Nephron progenitor cell (in vitro differentiated cells): ENCODE measurements at places on chromosomes 13 and 19.

DNA sequence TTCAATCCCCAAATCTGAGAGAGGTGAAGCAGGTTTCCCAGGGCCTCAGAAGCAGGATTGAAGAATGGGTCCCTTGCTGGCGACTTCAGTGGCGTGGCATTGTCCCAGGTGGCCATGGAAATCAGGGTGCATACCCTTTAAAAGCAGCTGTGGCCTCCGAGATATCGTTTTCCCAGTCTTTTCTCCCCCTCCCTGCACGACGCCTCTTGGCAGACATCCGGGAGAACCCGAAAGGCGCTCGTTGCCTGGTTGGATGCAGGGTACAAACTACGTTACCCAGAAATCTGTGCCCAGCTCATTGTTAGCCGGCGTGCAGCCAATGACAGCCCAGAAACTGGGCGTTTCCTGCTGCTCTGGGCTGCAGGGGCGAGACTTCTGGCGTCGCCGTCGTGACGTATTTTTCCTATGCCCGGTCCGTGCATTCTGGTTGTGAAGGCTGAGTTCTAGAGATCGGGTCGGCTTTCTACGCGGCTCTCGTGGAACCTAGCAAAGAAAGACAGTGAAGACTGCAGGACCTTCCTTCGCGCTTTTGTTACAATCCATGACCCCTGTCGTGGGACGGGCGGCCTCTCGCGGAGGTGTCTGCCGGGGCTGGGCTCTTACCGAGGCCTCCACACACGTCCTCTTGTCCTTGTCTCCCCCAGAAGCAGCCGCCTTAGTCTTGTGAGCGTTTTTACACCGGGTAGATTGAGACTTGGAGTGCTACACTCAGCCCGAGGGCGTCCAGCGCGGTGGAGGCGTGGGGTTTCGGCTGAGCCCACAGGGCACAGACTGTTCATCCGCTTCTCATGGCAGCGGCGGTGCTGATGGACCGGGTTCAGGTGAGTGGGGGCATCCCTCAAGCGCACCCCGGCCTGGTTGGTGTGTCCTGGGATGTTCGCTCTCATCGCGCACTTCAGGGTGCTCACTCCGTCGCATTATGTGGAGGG is at the start of gene ZNF304:
Gene ZNF304, plus strand, starts transcription at position 395 of the 929 bp plus-strand sequence. Its CDS starts 394 bp downstream, at position 789.
- H3K27ac ChIP-seq: peak within 1 kb of the TSS; percentile 92
- H3K27me3 ChIP-seq: peaks cover 28% of the 10 kb centered on the region

- no peak overlapping the region for H3K4me3 ChIP-seq
Observed at GRCh38 chr13:33582121-33582520, 235.8 kb upstream of the RFC3 start.

DNA sequence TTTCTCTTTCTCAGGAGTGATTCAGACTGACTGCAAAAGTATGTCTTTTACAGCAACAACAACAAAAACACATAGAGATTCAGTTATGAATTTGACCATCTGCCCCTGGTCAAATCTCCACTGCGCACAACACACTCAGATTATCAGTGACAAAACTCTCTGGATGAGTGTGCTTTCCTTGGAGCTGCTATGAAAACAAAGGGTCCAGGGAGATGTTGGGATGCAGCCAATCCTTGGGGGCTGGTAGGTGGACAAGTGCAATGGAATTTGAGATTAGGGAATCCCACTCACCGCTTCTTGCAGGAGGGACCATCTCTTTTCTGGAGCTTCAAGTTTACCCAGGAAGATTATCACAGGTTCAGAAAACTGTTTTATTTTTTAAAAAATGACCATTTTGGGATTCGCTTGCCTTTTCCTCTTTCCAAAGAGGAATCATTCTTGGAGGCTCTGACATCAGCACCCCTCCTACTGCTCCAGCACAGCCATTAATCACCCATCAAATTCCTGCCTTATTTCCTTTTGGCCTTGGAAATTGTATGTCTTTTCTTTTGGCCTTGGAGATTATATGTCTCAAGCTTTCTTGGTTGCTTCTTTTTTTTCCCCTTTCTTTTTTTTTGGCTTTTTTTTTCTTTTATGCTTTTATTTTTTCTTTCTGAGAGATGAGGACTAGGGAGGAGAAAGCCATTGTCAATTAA is 311.8 kb downstream of the TSHZ3 start:
- H3K36me3 ChIP-seq: no peaks in the 10 kb centered on the region
- H3K27ac ChIP-seq: no peak overlapping the region

GRCh38 chr19:17467471-17468301 is 2.6 kb upstream of the SLC27A1 start:
- peak overlapping the region; percentile 93 for H3K4me3 ChIP-seq
- peaks cover 51% of the 10 kb centered on the region for H3K4me1 ChIP-seq
- H3K27ac ChIP-seq: no peak overlapping the region
- H3K36me3 ChIP-seq: no peaks in the 10 kb centered on the region
- H3K27me3 ChIP-seq: peaks cover 27% of the 10 kb centered on the region

DNA sequence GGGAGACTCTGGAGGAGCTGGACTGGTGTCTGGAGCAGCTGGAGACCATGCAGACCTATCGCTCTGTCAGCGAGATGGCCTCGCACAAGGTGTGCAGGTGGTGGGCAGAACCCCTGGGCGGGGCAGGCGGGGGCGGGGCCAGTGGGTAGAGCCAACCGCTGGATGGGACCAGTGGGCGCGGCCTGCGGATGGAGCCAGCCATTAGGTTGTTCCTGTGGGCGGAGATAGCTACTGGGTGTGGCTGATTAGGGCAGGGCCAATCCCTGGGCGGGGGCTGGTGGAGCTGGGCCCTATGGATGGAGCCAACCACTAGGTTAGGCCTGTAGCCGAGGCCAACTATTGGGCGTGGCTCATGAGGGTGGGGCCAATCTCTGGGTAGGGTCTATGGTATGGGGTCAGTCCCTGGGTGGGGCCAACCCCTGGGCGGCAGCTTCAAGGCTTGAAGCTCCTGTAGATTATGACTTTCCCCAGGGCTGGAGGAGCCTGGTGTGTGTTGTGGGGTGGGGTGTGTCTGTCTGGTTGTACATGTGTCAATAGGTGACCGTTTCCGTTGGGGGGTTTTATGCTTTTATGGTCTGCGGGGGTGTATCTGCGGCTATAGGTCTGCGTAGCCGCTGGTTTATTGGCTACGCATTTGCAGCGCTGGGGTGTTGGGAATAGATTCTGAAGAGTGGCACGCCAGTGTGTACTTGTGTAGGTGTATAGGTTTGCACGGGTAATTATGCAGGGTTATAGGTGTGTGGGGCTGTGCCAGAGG is 30.7 kb downstream of the PDE4A start:
- no peak overlapping the region for H3K4me3 ChIP-seq
- H3K4me1 ChIP-seq: peaks cover 37% of the 10 kb centered on the region
- no peaks in the 10 kb centered on the region for H3K36me3 ChIP-seq

GRCh38 chr13:30978981-30979956 is 46.8 kb downstream of the TEX26 start:
- H3K27ac ChIP-seq: no peak overlapping the region
- no peaks in the 10 kb centered on the region for H3K36me3 ChIP-seq
- H3K27me3 ChIP-seq: peaks cover 5% of the 10 kb centered on the region

DNA sequence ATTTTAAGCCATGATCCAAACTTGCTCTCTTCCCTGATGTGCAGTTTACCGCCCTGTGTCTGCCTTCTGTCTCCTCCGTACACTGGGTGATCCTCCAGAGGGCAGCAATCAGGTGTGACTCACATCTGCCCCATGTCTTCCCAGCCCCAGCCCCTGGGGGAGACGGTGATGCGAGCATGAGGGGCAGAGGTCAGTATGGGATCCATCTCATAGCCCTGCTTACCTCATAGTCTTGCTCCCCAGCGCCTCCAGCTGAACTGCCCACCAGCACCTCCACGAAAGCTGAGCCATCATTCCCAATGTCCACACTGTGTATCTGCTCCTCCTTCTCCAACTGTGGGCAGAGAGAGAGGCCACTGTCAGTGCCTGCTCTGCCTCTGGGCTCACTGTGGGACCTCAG is 14.6 kb downstream of the XRCC1 start:
- H3K4me3 ChIP-seq: no peak overlapping the region
- H3K27ac ChIP-seq: peak overlapping the region; percentile 75
- H3K27me3 ChIP-seq: no peaks in the 10 kb centered on the region
- peaks cover 41% of the 10 kb centered on the region for H3K36me3 ChIP-seq
- no peak for DNase-seq

DNA sequence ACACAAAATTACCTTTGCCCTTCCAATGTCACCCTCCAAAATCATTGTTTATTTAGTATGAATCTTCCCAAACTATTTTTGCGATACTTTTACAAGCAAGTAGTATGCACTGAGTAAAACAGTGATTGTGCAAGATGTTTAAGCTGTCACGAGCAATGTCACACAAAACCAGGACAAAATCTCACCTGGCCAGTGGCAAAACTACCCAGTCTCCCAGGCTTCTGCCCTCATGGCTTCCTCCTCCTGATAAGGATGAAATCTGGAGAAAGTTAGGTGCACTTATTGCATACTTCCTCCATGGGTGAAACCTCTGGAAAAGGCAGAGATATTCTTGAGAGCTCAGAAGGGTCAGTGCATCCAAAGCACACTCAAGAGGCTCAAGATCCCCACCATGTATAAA is 500.8 kb downstream of the IRS2 start:
- peaks cover 7% of the 10 kb centered on the region for H3K4me1 ChIP-seq
- DNase-seq: no peak
- H3K27ac ChIP-seq: no peak overlapping the region
- no peak overlapping the region for H3K4me3 ChIP-seq
- no peaks in the 10 kb centered on the region for H3K36me3 ChIP-seq

- no peaks in the 10 kb centered on the region for H3K27me3 ChIP-seq
- DNase-seq: no peak
- H3K4me1 ChIP-seq: no peaks in the 10 kb centered on the region
Observed at GRCh38 chr13:68199271-68199670, 969.1 kb upstream of the PCDH9 start.

GRCh38 chr19:32749361-32749760 is 29.8 kb downstream of the TDRD12 start:
- H3K4me3 ChIP-seq: no peak overlapping the region
- no peaks in the 10 kb centered on the region for H3K36me3 ChIP-seq
- no peaks in the 10 kb centered on the region for H3K27me3 ChIP-seq
- peaks cover 18% of the 10 kb centered on the region for H3K4me1 ChIP-seq
- no peak overlapping the region for H3K27ac ChIP-seq

DNA sequence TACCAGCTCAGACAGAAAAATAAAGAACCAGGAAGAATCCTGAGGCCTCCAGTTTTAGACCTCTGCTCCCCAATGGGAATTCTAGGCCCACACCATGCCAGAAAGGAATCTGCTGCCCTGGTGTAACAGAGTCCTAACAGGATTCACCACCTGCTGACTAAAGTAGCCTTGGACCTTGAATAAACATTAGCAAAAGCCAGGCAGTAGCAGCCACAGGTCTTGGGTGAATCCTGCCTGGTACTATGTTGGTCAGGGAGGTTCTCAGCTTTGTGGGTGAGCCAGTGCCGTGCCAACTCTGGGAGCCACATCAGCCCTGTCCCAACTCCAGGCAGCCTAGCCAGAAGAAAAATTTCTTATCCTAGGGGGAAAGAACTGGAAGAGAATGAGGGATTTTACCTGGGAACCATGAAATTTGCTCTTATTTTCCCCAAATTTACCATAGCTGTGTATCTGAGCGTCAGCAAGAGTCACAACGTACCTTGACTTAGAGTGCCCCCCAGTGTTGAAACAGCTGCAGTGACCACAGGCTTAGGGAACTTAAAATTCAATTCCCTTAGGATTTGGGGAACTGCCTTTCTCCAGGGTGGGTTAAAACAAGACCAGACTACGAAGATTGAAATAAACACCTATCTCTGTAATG is 1895.6 kb upstream of the PRR20A start:
- no peak overlapping the region for H3K27ac ChIP-seq
- peak; percentile 14 for DNase-seq
- H3K27me3 ChIP-seq: no peaks in the 10 kb centered on the region
- no peak overlapping the region for H3K4me3 ChIP-seq

DNA sequence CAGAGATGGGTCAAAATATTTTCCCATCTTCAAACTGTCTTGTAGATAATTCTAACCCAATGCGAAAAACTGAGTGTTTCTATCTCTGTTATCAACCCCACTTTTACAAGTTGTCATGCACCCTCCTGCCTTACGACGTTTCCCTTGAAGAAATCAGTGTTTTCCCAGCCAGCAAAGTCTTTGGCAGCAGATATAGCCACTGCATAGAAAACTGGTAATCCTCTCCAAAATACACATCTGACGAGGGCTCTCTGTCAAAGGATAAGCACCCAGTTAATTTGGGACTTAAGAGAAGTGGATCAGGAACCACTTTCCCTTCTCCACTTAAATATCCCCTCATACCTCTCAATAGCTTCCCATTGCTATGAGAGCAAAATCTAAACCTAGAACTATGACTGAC is 351.9 kb upstream of the MIR17HG start:
- H3K4me3 ChIP-seq: no peak overlapping the region
- DNase-seq: no peak
- H3K27me3 ChIP-seq: peaks cover 5% of the 10 kb centered on the region
- H3K36me3 ChIP-seq: no peaks in the 10 kb centered on the region

DNA sequence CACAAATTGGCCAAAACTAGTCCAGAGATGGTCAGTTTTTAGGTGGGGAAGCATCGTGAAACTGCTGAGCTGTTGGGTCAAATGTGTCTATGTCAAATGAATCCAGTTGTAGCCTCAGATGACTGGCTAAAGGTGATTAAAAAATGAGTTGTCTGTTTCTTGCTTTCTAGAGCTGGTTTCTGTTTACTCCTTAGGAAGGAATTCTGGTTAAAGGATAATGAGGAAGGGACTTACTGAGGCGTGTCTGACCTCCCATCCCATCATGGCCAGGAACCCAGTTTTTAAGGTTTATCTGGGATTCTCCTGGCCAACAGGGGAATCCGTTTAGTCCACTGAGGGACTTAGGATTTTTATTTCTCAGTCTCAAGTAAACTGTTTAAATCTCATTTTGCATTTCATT is 256.5 kb downstream of the UQCRFS1 start:
- no peaks in the 10 kb centered on the region for H3K4me1 ChIP-seq
- H3K27me3 ChIP-seq: peaks cover 3% of the 10 kb centered on the region
- no peak overlapping the region for H3K4me3 ChIP-seq
- no peak for DNase-seq

DNA sequence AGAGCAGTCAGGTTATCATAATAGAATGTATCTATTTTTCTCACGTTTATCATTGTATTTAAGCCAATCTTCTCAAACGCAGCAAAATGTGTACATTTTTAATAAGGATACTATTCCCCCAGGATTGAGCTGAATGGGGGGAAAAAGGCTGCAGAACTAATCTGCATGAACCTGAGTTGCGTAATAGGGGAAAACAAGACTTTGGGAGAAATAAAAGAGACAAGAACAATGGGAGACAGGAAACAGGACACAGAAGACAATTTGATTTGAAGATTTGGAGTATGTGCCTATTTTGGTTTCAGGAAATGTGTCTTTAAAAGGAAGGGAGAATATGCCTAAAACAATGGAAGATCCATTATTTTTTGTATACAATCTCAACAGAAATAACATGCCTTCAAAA is 844.5 kb downstream of the DIAPH3 start:
- no peak for DNase-seq
- no peaks in the 10 kb centered on the region for H3K27me3 ChIP-seq
- H3K36me3 ChIP-seq: no peaks in the 10 kb centered on the region

- peak; percentile 47 for DNase-seq
- H3K36me3 ChIP-seq: no peaks in the 10 kb centered on the region
- peaks cover 38% of the 10 kb centered on the region for H3K4me1 ChIP-seq
- peak overlapping the region; percentile 67 for H3K4me3 ChIP-seq
- H3K27ac ChIP-seq: no peak overlapping the region
- H3K27me3 ChIP-seq: peaks cover 53% of the 10 kb centered on the region
Observed at GRCh38 chr19:29872224-29872731, 60.5 kb downstream of the CCNE1 start.
